ENCODE measurements at places on chromosomes 6 and 20.

DNA sequence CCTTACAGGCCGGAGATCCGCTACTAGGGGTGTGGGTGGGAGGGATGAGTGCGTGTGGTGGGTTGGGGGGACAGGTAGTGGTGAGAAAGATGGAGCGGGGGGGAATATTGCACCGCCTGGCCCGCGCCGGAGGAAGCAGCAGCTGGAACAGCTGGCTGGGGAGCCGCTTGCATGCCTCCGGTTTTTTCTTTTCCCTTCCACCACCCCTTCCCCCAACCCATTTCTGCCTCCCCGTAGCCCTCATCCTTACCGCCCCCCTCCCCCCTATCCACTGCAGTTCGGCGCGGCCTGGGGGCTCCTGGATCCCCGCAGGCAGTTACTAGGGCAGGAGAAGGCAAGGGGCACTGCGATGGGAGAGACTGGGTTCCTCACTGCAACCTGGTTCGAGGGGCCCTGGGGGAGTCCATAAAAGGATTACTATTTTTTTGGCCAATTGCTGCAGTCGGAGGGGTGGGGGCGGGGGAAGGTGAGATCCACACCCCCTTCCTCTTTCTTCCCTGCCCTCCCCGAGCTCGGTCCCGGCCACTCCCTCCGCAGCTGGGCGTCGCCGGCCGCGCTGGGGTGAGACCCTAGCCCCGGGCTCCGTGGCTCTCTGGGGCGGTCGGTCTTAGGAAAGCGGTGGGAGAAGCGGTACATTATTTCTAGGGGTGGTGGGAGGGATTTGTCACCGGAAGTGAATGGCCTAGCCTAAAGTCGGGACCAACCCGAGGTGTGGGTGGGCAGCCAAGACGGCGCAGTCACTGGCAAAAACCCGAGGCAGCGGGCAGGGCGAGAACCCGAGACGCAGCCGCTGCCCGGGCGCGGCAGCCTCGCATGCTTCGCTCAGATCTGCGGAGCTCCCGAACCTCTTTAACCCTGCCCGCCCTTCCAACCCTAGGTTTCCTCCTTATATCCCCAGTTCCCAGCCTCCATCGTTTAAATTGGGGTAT lies 824 bp upstream of the TBCC start:
- peak; percentile 66 for DNase-seq

DNA sequence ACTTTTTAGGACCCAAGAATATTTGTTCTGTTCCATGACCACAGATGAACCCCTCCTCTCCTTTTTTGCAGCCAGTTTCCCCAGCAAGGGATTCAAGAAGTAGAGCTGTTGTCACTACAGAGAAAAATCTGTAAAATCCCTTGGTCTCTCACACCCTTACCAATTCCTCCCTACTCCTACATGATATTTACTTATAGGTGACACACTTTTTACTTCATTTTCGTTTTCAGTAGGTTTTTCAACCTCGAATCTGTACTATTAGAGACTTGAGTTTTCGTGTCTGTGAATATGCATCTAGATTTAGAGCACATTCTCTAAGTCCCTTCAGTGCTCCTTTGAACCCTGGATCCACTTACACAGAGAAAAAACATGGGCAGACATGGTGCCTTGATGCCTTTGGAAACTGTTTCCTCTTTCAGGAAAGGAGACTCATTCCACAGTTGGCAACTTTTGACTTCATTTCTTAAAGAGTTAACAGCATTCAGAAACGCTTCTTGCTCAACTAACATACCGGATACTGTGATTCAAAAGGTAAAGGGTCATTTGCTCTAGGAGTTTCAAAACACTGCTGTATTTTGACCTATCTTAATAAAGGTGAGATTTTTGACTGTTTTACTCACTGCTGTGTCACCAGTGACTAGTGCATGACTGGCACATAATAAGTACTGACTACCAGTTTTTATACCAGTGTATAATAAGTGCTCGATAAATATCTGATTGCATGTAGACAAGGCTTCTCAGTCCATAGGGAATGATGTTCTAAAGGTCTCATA lies 50.6 kb downstream of the LAMA4 start:
- DNase-seq = no peak

DNA sequence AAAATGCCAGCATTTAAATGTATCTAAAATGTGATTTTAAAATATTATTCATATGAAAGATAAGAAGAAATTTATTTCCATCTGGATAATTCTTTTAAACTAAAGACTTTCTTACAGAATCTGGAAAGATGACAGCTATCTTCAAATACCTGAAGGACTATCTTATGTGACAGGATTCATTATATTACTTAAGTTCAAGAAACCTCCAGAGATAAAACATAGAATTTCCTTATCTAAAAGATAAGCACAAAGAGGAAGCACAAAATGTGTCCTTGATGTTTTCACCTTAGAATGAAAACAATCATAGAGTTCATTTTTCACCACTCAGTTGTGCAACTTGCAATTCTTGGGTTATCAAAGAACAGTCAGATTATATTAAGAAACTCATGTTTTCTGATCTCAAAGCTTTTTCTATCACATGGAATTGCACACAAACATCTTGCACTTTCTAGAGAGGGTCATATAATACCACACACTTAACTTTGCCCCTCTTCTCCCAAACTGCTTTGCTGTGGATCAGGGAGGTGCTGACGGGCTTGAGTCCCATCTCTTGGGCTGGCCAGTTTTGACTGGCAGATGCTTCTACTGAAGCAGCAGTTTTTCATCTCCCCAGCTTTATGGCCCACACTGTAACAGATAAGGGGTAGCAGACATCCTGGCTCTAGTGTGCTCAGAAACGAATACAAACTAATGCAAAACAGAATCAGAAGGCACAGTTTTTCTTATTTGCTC lies 467.4 kb downstream of the CDC5L start:
- no peak for DNase-seq

DNA sequence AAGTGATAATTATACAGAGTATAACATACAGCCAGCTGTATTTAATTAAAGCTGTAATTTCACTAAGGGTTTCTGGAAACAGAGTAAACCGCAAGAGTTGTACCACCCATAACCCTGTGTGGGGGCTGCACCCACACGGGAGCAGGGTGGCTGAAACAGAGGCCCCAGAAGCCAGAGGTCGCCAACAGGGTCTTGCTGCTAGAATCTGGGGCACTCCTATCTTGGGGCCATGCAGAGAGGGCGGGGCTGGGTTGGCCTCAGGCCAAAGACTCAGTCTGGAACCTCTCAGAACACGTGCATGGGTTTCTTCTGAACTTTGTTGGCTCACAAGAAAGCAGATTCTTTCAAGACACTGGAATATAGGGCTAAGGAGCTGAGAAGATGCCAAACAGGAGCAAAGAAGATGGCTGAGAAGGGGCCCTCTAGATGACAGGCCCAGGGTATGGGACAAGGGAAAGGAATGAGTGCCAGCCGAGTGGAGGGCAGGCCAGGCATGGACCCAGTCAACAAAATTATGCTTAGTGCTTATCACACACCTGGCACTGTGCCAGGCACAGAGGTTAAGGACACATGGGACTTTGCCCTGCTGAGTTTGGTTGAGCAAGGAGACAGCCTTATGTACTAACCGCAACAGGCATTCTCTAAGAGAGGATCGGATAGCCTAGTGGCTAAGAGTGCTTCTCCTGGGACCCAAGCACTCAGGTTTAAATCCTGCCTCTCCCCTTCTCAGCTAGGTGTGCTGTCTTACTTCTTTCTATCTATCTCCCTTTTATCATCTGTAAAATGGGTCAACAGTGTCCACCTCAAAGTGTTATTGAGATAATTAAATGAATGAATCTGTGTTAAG lies 96.6 kb upstream of the FOXP4 start:
- no peak for DNase-seq

DNA sequence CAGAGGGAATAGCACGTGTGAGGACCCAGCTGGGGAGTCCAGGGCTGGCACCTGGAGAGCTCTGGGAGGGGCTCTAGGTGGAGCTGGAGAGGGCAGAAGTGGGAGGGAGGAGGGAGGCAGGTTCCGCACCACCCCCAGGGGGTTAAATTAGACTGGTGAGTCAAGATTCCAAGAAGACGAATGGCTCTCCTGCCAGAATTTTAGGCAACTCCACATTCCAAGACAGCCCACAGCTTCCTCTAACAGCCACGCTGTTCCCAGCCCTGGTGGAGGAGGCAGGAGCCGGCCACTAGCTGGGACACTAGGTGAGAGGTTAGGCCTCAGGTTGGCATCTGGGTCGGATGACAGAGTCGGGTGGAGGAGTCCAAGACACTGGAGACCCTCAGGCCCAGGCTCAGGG lies 60.2 kb downstream of the TFAP2C start:
- DNase-seq = no peak

- no peak for DNase-seq
These were observed 47.0 kb downstream of the EZR start for GRCh38 chr6:158772172-158772571.

GRCh38 chr6:167564416-167565250 lies 239.7 kb downstream of the TTLL2 start:
- no peak for DNase-seq

DNA sequence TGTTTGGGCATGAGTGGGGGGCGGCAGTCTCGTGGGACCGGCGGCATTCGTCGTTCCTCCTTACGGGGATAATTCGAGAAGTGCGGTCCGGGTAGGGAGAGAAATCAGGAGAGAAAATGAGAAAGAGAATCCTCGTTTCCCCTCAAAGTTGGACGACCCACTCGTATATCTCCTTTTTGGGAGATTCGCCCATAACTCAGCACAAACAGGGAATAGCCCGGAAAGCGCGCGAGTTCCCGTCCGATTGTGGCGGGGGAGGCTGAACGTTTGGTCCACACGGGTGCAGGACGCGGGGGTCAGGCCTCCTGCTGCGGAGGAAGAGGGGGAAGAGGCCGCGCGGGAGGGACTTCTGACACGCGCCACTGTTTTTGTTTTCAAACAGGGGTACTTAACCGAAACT lies 42.4 kb downstream of the POPDC3 start:
- DNase-seq = no peak

GRCh38 chr20:17594443-17594842 lies 24.6 kb downstream of the DSTN start:
- no peak for DNase-seq

DNA sequence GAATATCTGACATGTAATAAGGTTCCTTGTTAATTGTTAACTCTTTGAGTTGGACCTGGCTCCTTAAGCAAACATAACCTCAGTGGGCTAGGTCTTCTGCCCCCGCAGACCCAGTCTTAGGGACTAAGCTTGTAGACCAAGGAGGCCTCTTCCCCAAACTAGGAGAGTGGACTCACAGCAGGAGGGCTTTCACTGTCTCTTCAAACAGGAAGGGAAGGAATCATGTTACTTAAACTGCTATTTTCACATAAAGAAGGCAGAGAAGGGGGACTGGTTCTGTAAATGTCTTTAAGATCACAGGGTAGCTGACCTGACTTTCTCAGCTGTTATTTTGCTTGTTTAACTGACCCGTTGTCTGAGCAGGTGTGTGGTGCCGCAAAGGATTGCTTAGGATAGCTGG lies 34.9 kb upstream of the PRDM1 start:
- DNase-seq = no peak

DNA sequence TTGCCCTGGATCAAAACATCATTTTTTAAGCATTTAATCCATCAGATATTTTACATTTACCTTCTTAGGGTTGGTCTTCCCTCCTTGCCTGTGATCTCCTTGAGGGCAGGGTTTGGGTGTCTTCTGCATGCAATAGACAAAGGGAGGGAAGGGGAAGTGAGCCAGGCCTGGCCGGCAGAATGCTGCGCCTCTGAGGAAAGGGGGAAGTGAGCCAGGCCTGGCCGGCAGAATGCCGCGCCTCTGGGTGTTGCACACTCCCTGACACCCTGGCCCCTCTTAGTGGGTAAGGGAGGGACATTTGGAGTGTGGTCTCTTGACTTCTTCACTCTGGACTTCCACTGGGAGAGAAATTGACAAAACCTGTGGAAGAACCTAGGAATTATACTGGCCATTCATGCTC lies 12.4 kb downstream of the PSMF1 start:
- no peak for DNase-seq

GRCh38 chr20:3887876-3888620 lies 1.1 kb upstream of the PANK2 start:
- DNase-seq = no peak

GRCh38 chr6:89750338-89750737 lies 69.3 kb downstream of the MDN1 start:
- no peak for DNase-seq

DNA sequence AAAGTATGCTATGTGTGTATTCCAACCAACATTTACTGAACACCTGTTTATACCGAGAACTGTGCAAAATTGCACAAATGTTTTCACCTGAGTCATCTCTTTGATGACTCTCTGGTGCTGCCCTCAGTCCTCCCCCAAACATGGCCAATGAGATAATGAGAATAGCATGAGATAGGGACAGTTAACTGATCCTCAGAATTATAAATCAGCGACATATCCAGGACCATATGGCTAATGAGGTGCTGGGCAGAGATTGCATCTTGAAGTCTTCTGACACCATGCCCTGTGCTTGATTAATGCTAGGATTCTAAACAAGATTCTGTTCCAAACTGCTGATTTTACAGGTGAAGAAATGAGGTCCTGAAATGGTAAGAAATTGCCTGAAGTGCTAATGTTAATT lies 13.0 kb downstream of the CLVS2 start:
- DNase-seq = no peak

- DNase-seq = no peak
These were observed 82.6 kb upstream of the PREP start for GRCh38 chr6:105485456-105485855.

GRCh38 chr20:51382986-51383821 lies 159.3 kb downstream of the NFATC2 start:
- no peak for DNase-seq

DNA sequence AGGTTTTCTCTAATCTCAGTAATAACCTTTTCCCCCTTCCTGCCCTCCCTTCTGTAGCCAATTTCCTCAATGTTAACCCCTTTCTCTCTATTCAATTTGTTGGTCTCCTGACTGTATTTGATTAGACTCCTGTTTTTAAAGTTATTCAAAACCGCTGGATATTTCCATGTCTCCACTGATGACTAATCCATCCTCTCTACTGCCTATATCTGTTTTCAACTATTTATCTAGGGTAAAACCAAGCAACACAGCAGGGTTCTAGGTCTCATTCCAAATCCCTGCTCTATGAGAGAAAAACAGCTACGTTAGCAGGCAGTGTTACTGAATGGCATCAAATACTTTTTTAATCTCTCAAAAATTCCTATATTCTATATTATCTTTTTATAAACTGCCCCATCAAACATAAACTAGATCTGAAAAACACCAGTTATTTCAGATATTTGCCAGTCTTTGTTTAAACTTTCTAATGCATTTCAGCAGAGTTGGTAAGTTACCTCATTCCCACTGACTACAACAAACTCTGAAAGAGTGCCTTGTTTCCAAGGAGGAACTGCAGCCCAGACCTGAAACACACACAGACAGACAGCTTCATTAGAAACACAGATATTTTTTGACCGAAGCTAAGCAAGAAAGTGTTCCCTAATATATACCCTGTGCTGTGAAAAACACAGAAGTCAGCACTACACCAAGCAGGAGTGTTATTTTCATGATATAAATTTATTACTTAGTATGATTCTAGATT lies 8.2 kb downstream of the RTN4IP1 start:
- no peak for DNase-seq

Measured in T-helper 17 cell (primary cell).